B cell (primary cell): ENCODE measurements at places on chromosomes 7 and 10. TPM values are rescaled to one million over a fixed set of nuclear protein-coding genes. Genes with fewer than 3 reads are reported as not detected.

GRCh38 chr10:20059084-20059835 lies 243.0 kb downstream of the PLXDC2 start:
- no peak overlapping the region for H3K27ac ChIP-seq
- no peaks in the 10 kb centered on the region for H3K4me1 ChIP-seq
- DNase-seq = no peak

GRCh38 chr7:115676080-115676479 lies 354.5 kb downstream of the TFEC start:
- H3K27me3 ChIP-seq = no peaks in the 10 kb centered on the region
- H3K27ac ChIP-seq = no peak overlapping the region
- H3K4me3 ChIP-seq = no peak overlapping the region
- DNase-seq = no peak
- H3K4me1 ChIP-seq = no peaks in the 10 kb centered on the region
- no peaks in the 10 kb centered on the region for H3K36me3 ChIP-seq

- H3K27ac ChIP-seq = no peak overlapping the region
- H3K27me3 ChIP-seq = no peaks in the 10 kb centered on the region
- H3K36me3 ChIP-seq = no peaks in the 10 kb centered on the region
- H3K4me3 ChIP-seq = no peak overlapping the region
- H3K4me1 ChIP-seq = no peaks in the 10 kb centered on the region
These were observed 17.9 kb upstream of the TIAL1 start for GRCh38 chr10:119614686-119615085.

Gene CD36
- total RNA-seq = 0.37 and 1.3 TPM in 2 replicates
